Right ventricle myocardium inferior (tissue), 1 donor: ENCODE measurements at places on chromosomes 7 and 10.

DNA sequence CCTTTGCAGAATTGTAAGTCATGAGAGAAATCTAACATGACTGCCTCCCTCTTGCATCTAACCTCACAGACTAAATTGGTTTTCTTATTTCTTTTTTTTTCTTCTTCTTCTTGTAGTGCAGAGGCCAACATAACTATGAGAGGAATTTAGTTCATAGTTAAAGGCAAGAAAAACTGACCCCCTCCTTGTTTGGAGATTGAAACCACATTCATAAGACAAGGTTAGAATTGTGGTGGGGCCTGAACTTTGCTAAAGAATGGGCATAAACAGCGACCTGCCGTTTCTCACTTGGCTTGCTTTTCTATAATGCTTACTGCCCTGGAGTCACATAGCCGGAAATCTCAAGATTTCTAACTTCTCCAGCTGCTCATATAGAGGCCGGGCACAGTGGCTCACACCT, 2.4 kb upstream of the POLM start:
- DNase-seq, result no peak

DNA sequence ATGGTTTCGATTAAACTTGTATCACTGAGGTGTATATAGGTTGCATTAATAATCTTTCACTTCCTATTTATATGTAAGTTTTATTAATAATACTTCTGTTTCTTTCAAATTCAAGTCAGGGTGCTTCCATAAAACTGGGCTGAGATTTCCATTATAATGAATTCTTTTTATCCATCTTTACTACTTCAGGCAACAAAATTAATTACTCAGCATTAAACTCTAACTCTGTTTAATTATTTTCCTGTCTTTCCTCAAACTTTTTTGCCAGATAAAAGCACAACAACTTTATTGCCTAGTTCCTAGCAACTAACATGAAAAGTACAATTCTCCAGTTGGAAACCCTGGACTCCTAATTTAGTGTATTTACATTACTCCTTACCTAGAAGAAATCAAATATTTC, 3.0 kb upstream of the MINDY3 start:
- DNase-seq, result no peak

GRCh38 chr10:38027986-38028385, 17.5 kb downstream of the ZNF33A start:
- no peak for DNase-seq

GRCh38 chr7:23598296-23598695, 1.1 kb downstream of the CCDC126 start:
- DNase-seq, result no peak

- DNase-seq, result no peak
Observed at GRCh38 chr10:103775776-103776175, 79.6 kb downstream of the SH3PXD2A start.

DNA sequence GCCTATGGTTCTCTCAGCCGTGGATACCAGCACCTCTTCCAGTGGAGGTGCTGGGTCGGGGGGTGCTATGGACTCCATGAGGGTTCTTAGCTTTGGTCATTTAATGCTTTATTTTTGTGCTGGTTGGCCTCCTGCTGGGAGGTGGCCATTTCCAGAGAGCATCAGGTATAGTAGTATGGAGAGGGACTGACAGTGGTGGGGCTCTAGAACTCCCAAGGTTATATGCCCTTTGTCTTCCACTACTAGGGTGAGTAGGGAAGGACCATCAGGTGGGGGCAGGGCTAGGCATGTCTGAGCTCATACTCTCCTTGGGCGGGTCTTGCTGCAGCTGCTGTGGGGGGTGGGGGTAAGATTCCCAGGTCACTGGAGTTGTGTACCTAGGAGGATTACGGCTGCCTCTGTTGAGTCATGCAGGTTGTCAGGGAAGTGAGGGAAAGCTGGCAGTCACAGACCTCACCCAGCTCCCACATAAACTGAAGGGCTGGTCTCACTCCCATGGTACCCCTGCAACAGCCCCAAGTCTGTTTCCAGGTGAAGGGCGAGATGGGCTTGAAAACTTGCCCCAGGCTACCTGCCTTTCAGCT, 763.2 kb upstream of the LRRTM3 start:
- DNase-seq, result no peak

DNA sequence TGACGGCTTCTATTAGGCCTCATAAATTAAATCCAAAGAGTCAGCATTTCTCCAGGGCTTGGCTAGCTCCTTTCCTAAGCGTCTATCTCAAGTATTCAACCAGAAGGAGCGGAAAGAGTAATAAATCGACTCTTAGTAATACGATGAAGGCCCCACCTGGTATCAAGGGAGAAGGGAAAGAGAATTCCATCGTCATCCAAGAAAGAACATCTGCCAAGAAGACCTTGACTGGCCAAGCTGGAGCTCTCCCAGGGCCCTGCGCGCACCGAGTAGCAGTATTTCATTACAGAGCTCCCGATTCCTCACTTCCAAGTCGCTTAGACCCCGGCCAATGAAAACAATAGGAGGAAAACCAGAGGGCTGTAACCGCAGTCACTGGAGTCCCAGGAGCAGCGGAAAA, 178.0 kb upstream of the FRMD4A start:
- no peak for DNase-seq

DNA sequence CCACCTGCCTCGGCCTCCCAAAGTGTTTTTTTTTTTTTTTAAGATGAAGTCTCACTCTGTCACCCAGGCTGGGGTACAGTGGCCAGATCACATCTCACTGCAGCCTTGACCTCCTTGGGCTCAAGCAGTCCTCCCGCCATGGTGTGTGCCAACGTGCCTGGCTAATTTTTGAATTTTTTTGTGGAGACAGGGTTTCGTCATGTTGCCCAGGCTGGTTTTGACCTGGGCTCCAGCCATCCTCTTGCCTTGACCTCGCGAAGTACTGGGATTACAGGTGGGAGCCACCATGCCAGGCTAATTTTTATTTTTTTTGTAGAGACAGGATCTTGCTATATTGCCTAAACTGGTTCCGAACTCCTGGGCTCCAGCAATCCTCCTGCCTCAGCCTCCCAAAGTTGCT, 9.0 kb upstream of the MLXIPL start:
- DNase-seq, result no peak
